HTR-8/SVneo (cell line): ENCODE measurements at places on chromosomes 4 and X.

- DNase-seq = no peak
These were observed 75.6 kb downstream of the CCNG2 start for GRCh38 chr4:77232653-77233052.

DNA sequence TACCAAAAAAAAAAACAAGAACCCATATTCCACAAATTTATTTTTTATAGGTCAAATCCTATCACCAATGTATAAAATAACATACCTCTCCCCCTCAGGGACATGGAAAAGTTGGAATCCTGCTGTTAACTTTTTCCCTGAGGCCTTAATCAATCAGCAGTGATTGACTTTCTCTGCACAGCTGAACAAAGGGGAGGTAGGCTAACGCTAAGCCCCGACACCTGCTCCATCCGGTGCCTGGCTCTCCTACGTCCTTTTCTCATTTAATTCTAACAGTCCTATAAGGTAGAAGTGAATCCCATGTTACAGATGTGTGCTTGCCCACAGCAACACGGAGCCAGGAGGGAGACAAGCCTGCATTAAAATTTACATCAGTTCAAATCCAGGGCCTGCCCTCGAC is 2.8 kb downstream of the CENPU start:
- no peak for DNase-seq

DNA sequence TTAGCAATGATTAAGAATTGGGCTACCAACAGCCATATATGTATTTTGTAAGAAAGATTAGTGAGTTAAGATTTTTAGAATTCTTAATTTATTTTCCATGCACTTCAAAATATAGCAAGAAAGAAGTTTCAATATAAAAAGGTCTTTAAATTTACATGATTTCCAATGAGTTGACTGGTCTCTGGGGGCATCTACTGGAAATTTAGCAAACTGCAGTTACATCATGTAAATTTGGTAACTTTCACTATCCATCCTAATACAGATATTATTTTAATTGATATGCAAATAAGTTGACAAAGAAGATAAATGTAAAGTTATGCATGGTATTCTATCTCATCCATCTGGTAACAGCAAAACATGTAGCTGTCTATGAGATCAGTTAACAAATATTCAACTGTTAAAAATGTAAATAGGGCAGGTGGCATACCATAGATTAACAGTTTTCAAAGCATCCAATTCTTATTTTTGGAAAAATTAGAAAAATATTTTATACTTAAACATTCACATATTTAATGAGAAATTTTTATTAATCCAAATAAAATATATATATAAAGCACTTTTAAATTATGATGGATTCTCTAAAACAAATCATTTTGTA is 29.1 kb downstream of the TTC29 start:
- DNase-seq = no peak

GRCh38 chrX:21373637-21374162 is 518 bp upstream of the CNKSR2 start:
- DNase-seq = no peak

DNA sequence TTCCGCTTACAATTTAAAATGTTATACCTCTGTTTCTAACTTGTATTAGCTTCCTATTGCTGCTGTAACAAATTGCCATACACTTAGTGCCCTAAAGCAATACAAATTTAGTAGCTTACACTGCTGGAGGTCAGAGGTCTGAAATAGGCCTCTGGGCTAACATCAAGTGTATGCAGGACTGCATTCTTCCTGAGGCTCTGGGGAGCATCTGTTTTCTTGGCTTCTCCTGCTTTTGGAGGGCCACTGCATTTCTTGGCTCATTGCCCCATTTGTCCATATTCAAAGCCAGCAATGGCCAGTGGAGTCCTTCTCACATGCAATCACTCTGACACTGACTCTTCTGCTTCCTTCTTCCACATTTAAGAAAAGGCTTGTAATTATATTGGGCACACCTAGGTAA is 639.8 kb upstream of the INTU start:
- DNase-seq = no peak

GRCh38 chr4:144499777-144500176 is 146.2 kb upstream of the HHIP start:
- no peak for DNase-seq

- no peak for DNase-seq
These were observed 3.5 kb downstream of the PSMD10 start for GRCh38 chrX:108087792-108088191.

DNA sequence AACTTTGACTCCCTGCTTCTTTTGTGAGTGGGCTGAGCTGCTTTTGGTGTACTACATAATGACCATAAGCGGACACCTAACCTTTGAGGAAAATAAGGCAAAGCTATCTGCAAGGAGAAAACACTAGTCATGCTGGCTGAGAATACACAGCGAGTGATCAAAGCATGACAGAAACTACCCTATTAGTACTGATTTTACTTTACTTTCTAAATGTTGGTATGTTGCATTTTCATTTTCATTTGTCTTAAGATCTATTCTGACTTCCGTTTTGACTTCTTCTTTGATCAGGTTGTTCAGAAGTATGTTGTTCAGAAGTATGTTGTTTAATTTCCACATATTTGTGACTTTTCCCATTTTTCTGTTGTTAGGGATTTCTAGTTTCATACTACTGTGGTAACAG is 361.1 kb downstream of the TRAM1L1 start:
- DNase-seq = no peak

- no peak for DNase-seq
These were observed 17.5 kb upstream of the GYG2 start for GRCh38 chrX:2811271-2811670.

- no peak for DNase-seq
These were observed 55.3 kb downstream of the GPR143 start for GRCh38 chrX:9710332-9710731.

GRCh38 chr4:111930659-111931058 is 214.6 kb upstream of the FAM241A start:
- DNase-seq = no peak

GRCh38 chr4:26763063-26763462 is 97.6 kb upstream of the STIM2 start:
- DNase-seq = no peak
